ENCODE measurements at places on chromosomes 6 and 20.

DNA sequence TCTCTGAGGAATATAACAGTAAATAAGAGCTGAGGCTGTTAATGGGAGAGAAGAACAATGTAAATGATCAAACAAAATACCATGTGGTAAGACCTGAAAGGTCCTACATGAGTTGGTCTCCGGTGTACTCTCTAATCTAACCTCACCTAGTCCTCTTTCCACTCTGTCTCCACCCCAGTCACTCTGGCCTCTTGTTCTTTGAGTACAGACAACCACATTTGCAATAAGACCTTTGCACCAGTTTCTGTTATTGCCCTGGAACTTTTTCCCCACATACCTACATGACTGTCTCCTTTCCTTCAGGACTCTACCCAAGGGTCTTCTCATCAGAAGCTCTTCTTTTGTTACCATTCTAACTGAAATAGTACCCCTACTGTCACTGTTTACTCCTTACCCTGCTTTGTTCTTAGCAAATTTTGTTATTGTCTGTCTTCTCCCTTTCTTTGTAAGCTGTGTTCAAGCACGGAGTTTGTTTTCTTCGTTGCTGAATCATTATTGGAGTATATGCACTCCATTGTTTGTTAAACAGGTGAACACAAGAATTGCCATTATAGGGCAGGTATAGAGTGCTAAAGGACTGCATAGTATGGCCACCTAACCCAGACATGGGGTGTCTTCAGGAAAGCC, 37.3 kb downstream of the MAPK14 start:
- DNase-seq, result no peak

DNA sequence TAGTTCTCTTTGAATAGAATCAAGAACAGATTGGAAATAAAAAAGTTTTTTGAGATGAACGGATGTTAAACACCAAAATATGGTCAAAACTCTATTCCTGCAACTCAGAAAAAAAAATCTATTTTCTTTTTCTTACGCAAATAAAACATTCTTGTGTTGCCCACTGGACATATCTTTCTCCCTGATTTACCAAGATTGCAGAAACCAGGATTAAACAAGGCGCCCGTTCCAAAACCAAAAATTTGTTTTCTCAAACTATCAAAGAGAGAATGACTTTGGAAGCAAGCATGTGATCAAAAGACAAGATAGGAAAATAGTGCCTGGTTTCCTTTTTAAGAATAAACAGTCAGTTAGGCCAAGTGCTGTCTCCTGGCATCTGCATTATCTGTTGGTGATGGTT, 273.1 kb downstream of the CLIC5 start:
- no peak for DNase-seq

DNA sequence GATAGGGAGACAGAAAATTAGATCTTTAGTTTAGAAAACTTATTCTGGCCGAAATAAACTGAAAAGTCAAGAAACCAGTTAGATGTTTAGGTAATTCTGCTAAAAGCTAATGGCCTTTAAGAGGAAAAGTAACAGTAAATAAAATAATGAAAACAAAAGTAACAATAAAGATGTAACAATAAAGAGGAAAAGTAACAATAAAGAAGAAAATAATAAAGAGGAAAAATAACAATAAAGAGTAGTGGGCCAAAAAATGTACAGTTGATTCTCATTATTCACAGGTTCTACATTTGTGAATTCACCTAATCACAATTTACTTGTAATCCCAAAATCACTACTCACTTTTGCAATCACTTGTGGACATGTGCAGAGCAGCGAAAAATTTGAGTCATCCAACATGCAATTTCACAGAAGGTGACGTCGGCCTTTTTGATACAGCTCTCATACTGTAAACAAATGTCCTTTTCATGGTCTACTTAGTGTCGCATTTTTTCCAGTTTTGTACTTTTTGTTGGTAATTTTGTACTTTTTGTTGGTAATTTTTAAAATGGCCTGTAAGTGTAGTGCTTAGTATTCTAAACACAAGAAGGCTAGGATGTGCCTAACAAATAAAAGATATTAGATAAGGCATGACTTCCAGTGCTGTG, 24.0 kb downstream of the HBS1L start:
- DNase-seq, result no peak

DNA sequence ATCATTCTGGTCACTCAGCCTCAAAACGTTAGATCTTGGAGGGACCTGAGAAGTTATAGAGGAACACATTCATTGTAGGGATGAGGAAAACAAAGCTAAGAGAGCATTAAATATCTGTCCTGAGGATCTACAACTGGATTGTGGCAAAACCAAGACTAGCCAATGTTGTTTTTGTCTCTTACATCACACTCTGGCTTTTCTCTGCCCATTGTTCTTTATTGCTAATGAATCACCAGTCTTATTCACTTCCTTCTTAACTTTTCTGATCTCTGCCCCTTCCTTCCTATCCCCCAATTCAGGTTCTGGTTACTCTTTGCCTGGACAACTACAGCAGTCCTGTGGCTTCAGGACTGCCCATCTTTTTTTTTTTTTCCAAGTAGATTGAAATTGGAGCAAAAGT, 57.0 kb upstream of the PREP start:
- DNase-seq, result no peak

GRCh38 chr6:24353861-24354260, 4.0 kb downstream of the DCDC2 start:
- no peak for DNase-seq

- no peak for DNase-seq
Measured at GRCh38 chr6:70210462-70210861, 92.4 kb downstream of the COL9A1 start.

DNA sequence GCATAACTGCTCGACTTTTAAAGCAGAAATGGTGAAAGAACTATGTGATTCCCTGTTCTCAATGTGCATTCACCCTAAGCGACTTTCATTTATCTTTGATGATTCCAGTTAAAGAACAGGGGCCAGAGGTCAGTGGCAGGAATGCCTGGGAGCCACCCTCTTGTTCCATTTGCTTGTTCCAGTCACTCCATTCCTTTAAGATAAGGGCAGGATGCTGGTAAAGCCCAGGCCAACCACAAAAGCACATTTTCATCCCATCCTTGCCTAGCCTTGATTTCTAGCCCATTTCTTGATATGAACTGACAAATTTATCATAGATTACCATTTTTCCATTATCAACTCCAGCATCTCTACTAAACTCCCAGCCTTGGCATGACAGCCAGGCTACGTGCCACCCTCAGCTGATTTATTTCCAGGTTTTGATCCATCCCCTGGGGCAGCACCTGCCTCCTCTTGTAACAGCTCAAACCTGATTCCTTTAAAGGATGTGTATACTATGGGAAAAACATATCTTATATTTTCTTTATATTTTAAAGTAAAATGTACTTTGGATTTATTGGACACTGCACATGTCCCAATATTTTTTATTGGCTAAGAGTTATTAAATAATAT, 19.2 kb downstream of the HMGN3 start:
- no peak for DNase-seq

GRCh38 chr20:38278763-38279162, 18.2 kb upstream of the KIAA1755 start:
- no peak for DNase-seq

DNA sequence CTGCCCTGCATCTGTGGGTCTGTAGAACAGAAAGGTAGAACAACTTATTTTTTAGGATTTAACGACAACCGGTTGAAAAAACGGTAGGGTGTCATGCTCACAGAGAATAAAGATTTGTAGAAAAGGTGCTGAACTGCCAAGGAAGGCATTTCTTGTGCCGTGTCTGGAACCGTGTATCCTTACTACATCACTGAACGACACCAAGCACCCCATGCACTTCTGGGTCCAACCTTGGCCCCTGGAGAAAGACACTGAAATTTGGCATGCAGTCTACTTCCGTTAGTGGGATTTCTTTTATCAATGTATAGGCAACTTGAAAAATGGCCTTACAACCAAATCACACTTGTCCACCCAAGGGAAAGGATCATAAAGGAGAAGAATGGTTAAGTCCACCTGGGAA, 145.5 kb downstream of the ZMYND8 start:
- no peak for DNase-seq

DNA sequence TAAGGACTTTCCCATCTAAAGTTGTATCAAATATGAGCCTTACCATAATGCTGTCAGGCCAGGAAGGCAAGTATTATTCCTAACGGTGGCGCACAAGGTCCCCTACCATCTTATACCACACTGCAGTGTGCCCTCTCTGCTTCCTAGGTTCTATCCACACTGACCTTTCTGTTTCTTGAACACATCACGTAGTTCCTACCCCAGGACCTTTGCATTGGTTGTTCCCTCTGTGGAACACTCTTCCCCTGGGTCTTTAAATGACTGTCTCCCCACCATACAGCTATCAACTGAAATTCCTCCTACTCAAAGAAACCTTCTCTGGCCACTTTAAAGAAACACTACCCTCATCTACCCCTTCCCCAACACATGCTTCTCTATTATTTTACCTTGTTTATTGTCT, 104.5 kb upstream of the SPACA1 start:
- DNase-seq, result no peak
